ENCODE measurements at places on chromosomes 16 and 17.

GRCh38 chr16:31186176-31186575 lies 6.2 kb downstream of the FUS start:
- no peak for DNase-seq

DNA sequence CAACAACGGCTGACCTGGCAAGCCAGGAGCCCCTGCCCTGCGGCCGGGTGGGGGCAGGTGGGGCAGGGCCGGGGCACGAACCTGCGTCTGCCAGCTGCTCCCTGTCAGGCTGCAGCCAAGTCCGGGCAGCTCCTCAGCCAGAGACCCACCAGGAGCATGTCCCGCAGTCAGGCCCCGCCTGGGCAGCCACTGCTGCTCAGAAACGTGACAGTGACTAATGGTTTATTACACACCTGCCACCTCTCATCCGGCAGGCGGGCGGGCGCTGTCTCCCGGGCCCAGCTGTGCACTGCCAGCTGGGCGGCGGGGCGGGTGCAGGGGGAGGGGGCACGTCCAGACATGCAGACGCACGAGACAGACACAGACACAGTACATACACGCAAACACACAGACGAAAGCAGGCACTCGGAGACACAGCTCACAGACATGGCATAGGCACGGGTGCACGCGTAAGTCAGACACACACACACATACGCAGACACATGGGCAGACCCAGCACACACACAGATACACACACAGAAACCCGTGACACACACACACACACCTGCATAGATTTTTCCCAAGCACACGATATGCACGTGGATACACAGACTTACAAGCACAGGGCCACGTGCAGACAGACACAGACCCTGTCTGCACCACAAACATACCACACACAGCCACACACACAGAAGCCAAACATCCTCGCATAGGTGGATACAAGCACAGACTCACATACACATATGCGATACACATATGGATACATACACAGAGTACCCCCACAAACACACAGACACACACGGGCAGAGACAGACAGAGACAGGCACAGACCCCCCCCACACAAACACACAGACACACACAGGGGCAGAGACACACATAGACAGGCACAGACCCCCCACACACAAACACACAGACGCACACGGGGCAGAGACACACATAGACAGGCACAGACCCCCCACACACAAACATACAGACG lies 248.3 kb upstream of the CIBAR2 start:
- DNase-seq, result no peak

DNA sequence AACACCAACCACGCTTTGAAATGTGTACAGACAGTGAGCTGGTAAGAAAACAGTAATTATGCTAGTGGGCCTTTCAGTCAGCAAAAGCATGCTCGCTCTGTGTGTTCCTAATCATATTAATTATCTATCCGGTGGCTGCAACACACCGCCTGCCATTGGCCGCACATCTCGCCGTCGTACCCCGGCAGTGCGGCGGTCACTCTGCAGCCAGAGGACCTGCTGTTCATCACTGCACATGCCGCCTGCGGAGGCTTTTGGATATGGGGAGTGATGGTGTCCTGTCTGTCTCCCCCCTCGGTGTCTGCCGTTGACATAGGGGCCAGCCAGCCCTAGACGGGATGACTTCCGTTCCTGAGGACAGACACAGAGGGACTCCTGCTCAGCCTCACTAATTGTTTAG lies 68.5 kb downstream of the RPA1 start:
- no peak for DNase-seq

DNA sequence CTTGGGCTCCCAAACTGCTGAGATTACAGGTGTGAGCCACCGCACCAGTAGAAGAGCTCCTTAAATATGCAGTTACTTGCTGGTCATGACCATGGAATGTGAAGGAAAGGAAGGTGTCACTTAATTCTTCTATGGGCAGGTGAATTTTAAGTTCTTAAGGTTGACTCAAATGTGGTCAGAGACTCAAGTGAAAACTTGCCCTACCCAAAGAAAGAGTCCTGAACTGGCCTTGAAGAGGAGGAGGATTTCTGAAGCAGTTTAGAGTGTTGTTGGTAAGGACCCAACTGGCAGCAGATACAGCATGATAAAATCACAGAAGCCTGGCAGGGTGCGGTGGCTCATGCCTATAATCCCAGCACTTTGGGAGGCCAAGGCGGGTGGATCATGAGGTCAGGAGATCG lies 29.4 kb downstream of the CHD9 start:
- DNase-seq, result no peak

DNA sequence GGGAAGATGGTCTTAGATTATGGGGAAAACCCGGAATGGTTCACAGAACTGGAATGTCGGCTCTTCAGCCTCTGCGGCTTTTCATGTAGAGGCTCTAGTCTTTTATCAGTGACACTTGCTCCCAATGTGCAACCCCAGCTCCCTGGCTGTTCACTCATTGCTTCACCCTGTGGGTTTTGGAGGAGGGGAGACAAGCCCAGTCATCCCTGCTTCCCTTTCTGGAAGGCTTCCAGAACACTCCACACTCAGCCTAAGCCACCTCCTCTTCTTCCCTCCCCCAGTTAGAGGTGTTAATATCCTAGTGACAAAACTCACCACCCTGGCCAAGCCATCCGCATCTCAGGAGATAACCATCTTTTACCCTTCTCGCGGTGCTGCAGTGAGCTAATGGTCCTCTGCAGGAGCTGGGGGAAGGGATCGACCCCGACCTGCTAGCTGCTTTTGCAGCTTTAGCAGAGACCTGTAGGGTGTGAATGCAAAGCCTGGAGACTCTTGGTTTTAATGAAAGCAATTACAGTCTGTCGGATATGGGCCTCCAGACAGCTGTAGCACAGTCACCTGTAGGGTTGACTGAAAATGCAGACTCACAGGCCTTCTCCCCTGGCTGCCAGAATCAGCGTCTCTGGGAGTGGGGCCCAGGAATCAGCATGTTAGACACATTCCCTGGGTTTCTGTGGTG lies 24.3 kb upstream of the LASP1NB start:
- DNase-seq, result no peak

GRCh38 chr17:63696381-63696961 lies 3.5 kb downstream of the LIMD2 start:
- DNase-seq, result no peak

GRCh38 chr17:78789663-78790181 lies 7.6 kb upstream of the CYTH1 start:
- no peak for DNase-seq

DNA sequence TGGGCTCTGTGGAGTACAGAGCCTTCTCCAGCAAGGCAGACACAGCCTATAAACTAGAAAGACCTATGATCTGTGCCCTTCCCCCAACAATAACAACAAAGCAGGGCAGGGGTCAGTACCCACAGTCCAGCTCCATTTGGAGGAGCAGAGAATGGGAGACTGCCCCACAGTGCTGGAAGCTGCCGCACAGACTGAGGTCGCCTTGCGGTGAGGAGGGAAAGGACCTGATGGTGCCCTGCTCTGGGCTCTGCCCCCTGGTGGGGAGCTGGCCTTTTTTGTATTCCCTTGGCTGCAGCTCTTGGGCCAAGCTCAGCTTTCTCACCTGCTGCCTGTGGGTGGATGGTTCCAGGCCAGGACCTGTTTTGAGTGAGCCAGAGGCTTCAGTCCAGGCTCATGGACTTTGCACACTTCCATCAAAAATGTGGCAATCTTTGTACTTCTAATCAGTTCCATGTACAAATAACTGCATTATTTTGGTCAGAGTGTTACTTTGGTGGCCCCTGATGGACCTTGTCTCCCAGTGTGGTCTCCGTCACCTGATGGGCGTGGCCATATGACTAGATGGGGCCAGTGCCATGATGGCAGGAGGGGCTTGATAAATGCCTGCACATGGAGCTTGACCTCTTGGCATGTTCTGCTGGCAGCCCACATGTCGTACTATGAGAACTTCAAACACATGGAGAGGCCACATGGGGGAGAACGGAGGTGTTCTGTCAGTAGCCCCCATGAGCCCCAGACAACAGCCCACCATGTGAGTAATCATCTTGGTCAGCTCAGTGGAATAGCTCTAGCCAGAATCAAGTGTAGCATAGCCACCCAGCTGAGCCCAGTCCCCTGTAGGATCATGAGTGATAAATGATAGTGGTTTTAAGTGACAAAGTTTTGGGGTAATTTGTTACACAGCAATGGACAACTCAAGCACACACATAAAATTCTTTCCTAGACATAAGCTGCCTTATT lies 24.2 kb downstream of the B9D1 start:
- peak; percentile 16 for DNase-seq

DNA sequence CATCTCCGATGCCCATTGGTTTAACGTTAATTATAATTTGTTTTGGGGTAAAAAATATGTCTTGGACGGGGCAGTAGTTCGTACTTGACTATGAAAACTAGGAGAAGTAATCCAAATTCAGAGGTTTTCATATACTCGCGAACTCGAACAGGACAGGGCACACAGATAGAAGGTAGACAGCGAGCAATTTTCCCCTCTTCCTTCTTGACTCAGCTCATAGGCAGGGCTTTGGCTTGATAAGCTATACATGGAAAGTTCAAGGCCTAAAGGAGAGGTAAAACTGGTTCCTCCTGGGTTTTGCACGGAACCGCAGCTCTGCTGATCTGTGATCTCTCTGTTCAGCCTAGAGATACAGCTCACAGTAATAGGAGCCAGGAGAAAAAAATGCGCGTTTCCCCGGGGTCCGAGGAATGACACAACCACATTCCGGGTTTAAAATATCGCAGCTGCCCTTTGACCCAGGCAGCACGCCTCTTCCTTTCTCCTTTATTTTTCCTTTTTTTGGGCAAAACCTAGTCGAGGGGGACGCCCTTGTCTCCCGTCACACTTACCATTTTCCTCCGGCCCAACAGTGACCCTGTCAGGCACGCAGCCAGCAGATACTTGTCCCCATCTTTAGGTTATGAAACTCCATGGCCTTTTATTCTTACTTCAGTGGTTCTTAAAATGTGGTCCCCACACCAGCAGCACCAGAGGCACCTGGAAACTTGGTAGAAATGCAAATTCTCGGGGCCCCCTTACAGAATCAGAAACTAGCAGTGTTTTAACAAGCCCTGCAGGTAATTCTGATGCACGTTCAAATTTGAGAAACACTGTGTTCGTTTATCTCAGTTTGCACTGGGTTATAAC lies 1.7 kb upstream of the LASP1 start:
- no peak for DNase-seq

DNA sequence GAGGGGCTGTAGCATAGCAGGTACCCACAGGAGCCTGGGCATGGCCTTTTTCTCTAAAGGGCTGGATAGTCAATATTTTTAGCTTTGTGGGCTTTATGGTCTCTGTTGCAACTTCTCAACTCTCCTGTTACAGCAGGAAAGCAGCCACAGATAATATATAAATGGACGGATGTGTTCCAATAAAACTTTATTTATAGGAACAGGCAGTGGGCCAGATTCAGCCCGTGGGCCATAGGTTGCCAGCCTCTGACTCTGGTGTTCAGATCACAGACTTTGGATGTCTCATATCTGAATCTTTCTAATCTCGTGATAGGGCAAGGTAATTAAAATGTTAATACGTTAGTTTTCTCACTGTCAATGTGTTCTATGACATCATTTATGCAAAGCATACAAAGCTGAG lies 136.4 kb downstream of the WWOX start:
- DNase-seq, result no peak

GRCh38 chr17:80992077-80992947 lies 671 bp downstream of the CHMP6 start:
- DNase-seq, result no peak

GRCh38 chr17:5832886-5833285 lies 237.3 kb upstream of the WSCD1 start:
- DNase-seq, result no peak

- no peak for DNase-seq
Observed at GRCh38 chr16:29111421-29111820, 126.6 kb downstream of the LAT start.

GRCh38 chr16:10895053-10895946 lies 18.3 kb downstream of the CIITA start:
- DNase-seq, result no peak

- no peak for DNase-seq
Observed at GRCh38 chr17:26774291-26775218, 519.4 kb upstream of the WSB1 start.

GRCh38 chr17:74431568-74432423 lies at the start of gene GPRC5C:
Gene GPRC5C, plus strand, starts transcription at chr17:74432088. Its CDS starts 7,689 bp downstream, at chr17:74439777.
- DNase-seq, result peak; percentile 18

DNA sequence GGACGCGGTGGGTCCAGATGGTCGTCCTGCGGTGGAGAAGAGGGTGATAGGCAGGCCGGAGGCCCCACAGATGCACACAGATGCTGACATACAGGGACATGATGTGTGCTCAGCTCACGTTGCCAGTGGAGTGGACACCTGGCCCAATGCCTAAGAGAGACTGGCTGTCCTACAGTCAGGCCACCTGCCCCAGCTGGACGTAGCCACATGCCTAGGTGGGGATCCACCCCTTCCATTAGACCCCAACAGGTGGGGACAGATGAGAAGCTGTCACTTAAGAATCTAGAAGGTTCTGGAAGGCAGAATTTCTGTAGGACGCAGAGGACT lies 117.6 kb upstream of the ZNF750 start:
- DNase-seq, result no peak

GRCh38 chr17:17782523-17783115 lies 54.2 kb downstream of the SREBF1 start:
- no peak for DNase-seq

GRCh38 chr17:58680038-58680369 lies 11.8 kb downstream of the TEX14 start:
- no peak for DNase-seq

DNA sequence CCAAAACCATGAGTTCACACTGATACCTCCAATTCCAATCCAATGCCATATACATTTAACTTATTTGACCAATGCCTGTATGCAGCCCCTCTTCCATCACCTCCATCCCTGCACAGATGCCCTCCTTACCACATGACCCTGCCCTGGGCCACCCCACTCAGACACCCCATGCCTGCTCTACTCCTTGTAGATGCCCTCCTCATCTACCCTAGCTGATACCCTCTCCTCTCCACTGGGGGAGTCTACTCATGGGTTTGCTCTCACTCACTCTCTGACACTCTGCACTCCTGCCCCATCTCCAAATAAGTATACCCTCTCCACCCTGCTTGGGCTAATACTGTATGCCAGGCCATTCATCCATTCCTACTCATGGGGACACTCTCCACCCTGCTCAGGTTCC lies 16.0 kb upstream of the CMTM4 start:
- DNase-seq, result no peak

DNA sequence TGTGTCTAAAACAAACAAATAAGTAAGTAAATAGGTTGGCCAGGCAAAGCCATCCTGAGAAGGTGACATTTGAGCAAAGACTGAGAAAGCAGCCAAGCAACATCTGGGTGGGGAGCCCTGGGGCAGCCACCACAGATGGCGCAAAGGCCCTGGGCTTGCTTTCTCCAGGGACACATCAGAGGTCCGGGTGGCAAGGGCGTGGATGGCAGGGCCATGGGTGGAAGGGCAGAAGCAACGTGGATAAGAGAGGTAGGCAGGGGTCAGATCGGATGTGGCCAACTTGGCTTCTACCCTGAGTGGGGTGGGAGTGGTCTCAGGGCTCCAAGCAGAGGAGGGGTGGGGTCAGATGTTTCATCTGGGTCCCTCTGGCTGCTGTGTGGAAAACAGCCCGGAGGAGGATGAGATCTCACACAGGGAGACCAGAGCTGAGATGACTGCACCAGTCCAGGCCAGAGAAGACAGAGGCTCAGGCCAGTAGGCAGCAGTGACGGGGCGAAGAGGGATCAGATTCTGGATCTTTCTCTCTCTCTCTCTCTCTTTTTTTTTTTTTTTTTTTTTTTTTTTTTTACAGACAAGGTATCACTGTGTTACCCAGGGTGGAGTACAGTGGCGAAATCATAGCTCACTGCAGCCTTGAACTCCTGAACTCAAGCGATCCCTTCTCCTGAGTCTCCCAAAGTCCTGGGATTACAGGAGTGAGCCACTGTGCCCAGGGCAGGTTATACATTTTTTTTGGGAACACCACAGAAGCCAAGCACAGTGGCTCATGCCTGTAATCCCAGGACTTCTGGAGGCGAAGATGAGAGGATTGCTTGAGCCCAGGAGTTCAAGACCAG lies 6.1 kb upstream of the SPN start:
- no peak for DNase-seq
